ENCODE measurements at places on chromosomes 1 and 21. TPM values are rescaled to one million over a fixed set of nuclear protein-coding genes. Genes with fewer than 3 reads are reported as not detected.

Gene NBPF6
- total RNA-seq = not detected

Gene RIMS3
- 24.1 TPM for total RNA-seq

Gene TRAF3IP3
- total RNA-seq = under 0.01 TPM

Gene SPRR5
- not detected for total RNA-seq

Gene PCAT6
- total RNA-seq = not detected

Gene USP21
- 8.2 TPM for total RNA-seq

Gene SPRR2A
- not detected for total RNA-seq

Gene KIF14
- 2.4 TPM for total RNA-seq

Gene CD247
- 1.2 TPM for total RNA-seq

Gene HIVEP3
- 12.6 TPM for total RNA-seq

Gene ANGPTL3
- total RNA-seq = not detected

Gene NR1I3
- total RNA-seq = not detected

Gene NUP210L
- total RNA-seq = 0.41 TPM

Gene XCL2
- total RNA-seq = not detected

Gene DUSP23
- total RNA-seq = 22.8 TPM

Gene THEM5
- not detected for total RNA-seq

Gene NHLH1
- 0.41 TPM for total RNA-seq

Gene ITLN2
- total RNA-seq = not detected

Gene RAB3B
- 7.7 TPM for total RNA-seq

Gene ZYG11A
- total RNA-seq = 0.41 TPM

Gene RUNX1
- total RNA-seq = 0.41 TPM

Gene SLC22A15
- 11.4 TPM for total RNA-seq

Gene C1orf226
- total RNA-seq = 0.82 TPM

Gene GJA9
- not detected for total RNA-seq

Gene CDC20
- total RNA-seq = 4.9 TPM

Gene MX1
- 5.7 TPM for total RNA-seq
